Left ventricle myocardium superior (tissue), 1 donor: ENCODE measurements at places on chromosomes 3 and 15. TPM values are rescaled to one million over a fixed set of nuclear protein-coding genes. Genes with fewer than 3 reads are reported as not detected.

GRCh38 chr3:79973917-79974595 lies 206.3 kb upstream of the ROBO1 start:
- DNase-seq = no peak

Gene DCLK3
- total RNA-seq = 0.20 TPM

GRCh38 chr3:186823386-186823785 lies 17.1 kb upstream of the RFC4 start:
- DNase-seq = no peak

- DNase-seq = no peak
Observed at GRCh38 chr3:182242489-182242942, 530.8 kb downstream of the SOX2 start.

GRCh38 chr15:67095912-67096311 lies 30.5 kb downstream of the SMAD3 start:
- DNase-seq = no peak

DNA sequence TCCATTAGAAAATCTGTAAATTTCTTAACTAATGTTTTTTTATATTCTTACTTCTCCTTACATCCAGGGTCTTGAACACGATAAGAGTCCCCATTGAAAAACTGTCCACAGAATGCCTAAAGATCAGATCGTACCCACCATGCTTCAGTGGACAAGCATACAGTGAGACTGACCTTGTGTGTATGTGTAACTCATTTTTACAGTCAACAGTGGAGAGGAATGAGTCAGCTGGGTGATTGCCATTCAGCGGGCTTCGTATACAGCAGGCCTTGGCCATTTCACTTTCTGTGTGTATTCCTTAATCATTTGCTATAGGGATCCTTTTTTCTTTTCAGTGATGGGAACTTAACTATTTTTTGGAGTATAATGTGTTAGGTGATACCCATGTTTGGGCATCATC lies 10.6 kb downstream of the PARP14 start:
- DNase-seq = no peak

Gene PPP1R2
- total RNA-seq = 33.7 TPM

Gene SMCO1
- total RNA-seq = 110 TPM

Gene NR2E3
- total RNA-seq = not detected

Gene MBD4
- total RNA-seq = 19.8 TPM

DNA sequence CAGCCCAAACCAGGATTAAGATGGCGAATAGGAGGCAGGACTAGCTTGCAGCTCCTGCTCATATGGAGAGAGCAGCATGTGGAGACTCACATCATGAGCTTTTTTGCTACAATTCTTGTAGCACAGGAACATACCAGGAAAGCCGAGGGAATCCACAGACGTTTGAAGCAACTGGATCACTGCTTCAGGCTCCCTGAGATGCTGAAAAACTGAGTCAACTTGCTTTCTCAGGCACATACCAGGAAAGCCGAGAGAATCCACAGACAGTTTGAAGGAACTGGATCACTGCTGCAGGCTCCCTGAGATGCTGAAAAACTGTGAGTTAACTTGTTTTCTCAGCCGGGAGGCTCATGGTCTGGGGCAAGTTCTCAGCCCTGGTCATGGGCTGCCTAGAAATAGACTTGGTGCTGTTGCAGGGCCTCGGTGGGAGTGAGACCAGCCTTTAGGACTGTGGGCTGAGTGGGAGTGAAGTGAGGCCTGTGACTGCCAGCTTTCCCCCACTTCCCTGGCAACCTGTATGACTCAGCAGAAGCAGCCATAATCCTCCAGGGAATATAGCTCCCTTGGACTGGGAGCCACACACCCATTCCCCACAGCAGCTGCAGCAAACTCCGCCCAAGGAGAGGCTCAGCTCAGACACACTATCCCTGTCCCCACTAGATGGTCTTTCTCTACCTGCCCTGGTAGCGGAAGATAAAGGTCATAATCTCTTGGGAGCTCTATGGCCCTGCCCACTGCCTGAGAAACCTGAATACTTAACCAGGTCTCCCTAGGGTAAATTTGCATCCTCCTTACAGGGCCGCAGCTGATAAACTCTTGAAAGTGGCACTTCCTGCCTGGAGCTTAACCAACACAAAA lies 51.9 kb upstream of the PFN2 start:
- DNase-seq = no peak

GRCh38 chr15:69661446-69661845 lies 208.8 kb downstream of the RPLP1 start:
- no peak for DNase-seq

DNA sequence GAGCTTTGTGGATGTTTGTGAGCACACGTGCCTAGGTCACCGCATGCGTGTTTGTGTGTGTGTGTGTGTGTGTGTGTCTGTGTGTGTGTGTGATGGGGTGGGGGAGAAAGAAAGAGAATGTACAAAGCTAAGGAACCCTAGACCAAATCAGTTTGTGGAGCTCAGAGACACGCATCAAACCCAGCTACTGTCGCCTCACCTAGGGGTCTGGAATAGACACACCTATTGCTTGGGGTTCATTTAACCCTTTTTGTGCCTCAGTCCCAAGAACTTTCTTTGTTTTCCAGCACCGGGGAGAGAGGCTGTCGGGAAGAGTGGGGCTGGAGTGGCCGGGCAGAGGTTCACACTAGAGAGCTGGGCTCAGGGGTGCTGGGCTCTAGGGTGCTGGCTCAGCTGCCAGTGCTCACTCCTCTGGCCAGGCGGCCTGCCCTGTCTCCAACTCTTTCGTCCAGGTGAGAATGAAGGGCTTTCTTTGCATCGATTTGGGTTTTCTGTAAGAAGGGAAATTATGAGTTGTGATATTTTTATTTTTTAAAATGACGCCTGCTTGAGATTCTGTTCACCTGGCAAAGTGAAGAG lies 221.6 kb downstream of the MEIS2 start:
- DNase-seq = no peak

DNA sequence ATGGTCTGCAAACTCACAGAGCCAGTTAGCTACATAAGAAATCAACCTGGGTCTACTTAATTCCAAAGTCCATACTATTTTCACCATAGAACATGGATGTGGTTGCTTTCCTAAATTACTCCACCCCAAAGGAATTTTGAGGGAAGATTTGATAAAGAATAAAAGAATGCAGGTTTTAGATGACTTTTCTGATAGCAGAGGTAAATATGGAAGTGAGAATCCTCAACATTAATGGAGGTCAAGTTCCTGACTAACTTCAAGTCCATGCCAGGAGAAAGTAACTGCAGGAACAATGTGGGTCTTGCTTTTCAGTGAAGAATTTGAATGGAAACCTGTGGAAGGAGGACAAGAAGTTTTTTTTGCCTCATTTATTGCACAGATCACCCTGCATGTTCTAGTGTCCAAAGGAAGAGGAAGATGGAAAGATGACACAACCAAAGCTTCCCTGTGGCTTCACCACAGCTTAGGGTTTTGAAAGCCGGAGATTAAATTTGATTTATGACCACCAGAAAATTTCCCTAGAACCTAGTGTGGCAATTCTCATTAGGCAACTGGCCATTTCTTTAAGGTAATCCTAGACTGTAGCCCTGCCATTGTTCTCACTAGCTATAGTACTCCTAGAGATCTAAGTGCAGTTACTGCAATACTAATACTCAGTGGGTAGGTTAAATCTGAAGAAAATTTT lies 429.7 kb downstream of the RAP2B start:
- no peak for DNase-seq

Gene FOXB1
- total RNA-seq = not detected

Gene SEMA5B
- 4.2 TPM for total RNA-seq

Gene TNIK
- total RNA-seq = 32.7 TPM

DNA sequence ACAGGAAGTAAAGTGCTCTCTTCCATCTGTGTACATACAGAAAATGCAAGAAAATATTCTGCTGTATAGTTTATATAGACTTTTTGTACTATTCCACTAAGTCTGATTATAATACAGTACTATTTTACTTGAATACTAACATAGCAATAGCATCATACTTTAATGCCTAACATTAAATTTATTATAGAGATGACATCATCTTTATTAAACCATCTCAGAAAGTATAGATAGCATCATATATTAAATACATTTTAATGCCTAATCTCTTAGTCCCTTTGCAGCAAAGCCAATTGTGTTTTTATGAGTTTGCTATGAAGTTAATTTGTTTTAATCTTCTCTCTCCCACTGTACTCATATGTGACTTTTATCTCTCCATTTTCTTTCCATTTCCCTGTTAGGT lies 39.7 kb upstream of the ZDHHC23 start:
- DNase-seq = no peak

GRCh38 chr15:99371180-99372103 lies 120.2 kb downstream of the LRRC28 start:
- DNase-seq = no peak

GRCh38 chr3:143171141-143171980 lies 51.8 kb downstream of the CHST2 start:
- DNase-seq = no peak

DNA sequence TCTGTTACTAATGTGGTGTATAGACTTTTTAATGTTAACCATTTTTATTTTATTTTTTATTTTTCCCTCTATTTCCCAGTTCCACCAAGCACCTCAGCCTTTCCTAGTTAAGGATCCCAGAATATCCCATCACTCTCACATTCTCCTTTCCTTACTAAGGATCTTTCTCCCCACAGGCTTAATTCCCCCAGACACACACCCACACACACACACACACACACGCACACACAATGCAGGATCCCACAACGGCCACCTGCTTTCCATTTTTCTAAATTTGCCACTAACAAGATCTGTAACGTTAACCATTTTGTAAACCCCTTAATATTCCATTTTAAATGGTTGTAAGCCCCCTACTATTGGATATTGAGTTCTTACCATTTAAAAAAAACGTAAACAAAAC lies 404.1 kb downstream of the ZIC1 start:
- DNase-seq = no peak

DNA sequence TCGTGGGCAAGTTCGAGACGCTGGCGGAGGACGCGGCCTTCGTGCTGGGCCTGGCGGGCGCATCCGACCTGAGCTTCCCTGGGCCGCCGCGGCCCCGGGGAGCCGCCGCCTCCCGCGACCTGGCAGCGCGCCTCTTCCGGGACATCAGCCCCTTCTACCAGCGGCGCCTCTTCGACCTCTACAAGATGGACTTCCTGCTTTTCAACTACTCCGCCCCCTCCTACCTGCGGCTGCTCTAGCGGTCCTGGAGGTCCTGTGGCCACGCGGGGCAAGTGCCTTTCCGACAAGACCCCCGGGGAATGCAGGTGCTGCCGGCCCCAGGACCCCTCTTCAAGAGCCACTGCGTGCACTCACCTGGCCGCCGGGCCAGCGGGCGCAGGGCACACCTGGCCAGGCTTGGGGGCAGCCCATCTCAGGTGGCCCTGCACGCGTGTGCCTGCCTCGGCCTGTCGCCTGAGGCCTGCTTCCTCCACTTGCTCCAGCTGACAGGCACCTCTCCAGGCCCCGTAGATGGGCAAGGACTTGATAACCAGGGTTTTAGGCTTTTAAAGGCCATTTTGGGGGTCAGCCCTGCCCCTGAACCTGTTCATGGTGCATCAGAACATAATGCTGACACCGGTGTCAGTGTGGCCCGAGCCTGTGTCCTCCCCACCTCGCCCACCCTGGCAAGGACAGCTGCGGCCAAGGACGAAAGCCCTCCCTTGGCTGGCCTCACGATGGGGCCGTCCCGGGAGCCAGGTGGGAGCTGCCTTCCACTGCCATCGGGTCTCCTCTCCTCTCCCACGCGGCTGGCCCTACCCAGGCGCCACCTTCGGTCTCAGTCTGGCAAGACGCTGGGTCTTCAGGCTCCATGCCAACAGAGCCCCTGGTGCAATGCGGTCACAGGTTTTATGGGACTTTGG lies 16.1 kb downstream of the C3orf22 start:
- peak; percentile 27 for DNase-seq

Gene CPB1
- not detected for total RNA-seq

Gene MAGEL2
- 0.05 TPM for total RNA-seq

Gene NRG4
- not detected for total RNA-seq

GRCh38 chr15:43955140-43955539 lies 128.3 kb downstream of the WDR76 start:
- no peak for DNase-seq

GRCh38 chr15:98898122-98898521 lies 109.5 kb downstream of the PGPEP1L start:
- DNase-seq = no peak

GRCh38 chr3:137792626-137793271 lies 28.6 kb downstream of the SOX14 start:
- no peak for DNase-seq

- DNase-seq = no peak
Observed at GRCh38 chr15:32692286-32692685, 25.5 kb upstream of the GREM1 start.

Gene TXNRD3
- total RNA-seq = 5.0 TPM

GRCh38 chr3:9193633-9194195 lies 55.7 kb downstream of the SRGAP3 start:
- no peak for DNase-seq

DNA sequence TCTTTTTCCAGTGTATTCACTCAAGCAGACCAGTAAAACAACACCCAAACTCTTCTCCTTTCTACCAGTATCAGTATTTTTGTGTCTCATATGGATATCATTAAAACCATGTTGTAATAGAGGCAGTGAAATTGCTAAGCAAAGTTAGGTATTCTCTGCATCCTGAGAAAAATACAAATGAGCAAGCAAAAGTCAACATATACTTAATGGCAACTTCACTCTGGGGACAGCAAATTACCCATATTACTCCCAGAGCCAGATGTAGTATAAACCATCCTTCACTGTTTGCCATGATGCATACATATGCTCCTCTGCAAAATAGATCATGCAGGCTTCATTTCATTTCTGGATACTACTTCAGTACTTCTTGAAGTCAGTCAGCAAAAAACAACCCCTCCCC lies 22.1 kb downstream of the UBA5 start:
- no peak for DNase-seq

Gene BCL2A1
- 0.55 TPM for total RNA-seq

DNA sequence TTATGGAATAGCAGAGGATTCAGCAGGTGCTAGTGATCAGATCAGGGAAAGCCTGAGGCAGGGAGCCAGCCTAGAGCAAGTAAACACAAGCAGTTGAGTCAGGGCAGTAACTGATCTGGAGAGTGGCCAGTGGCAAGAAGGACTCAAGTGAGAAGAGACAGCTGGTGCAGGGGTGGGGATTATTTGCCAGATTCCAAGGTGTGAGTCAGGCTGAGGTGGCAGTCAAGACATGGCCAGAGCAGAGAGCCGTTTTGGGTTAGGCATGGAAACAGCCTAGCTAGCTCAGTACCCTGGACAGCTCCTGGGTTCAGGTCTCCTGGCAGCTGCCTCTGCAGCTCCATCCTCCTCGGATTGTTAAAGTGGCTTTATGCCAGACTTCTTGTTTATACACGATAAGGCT lies 281.9 kb upstream of the ONECUT1 start:
- DNase-seq = no peak

Gene GP9
- not detected for total RNA-seq

Gene TMEM89
- total RNA-seq = not detected
